Activated CD8-positive, alpha-beta memory T cell treated with anti-CD3 and anti-CD28 coated beads, Interleukin-2, amount 50 U/mL, for 4 hours (primary cell): ENCODE measurements at places on chromosomes 7 and 10.

DNA sequence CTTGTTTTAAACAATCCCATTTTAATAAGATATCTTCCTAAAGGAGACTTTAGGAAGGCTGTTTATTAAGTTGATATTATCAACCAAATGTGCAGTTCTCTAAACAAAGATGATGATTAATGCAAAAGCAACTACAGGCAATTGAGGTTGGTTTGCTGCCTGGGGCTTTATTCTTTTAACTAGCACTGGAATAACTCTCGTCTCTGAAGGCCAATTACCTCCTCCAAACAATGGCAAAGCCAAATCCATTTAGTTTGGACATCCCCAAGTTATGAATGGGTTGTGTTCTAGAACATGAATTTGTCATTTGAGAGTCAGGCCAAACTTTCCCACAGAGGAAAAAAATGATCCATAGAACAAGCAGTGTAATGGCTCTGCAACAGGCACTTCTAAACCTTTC lies 114.1 kb downstream of the SLC16A9 start:
- DNase-seq: no peak

GRCh38 chr10:132860532-132860931 lies 74.6 kb upstream of the NKX6-2 start:
- DNase-seq: peak; percentile 11

DNA sequence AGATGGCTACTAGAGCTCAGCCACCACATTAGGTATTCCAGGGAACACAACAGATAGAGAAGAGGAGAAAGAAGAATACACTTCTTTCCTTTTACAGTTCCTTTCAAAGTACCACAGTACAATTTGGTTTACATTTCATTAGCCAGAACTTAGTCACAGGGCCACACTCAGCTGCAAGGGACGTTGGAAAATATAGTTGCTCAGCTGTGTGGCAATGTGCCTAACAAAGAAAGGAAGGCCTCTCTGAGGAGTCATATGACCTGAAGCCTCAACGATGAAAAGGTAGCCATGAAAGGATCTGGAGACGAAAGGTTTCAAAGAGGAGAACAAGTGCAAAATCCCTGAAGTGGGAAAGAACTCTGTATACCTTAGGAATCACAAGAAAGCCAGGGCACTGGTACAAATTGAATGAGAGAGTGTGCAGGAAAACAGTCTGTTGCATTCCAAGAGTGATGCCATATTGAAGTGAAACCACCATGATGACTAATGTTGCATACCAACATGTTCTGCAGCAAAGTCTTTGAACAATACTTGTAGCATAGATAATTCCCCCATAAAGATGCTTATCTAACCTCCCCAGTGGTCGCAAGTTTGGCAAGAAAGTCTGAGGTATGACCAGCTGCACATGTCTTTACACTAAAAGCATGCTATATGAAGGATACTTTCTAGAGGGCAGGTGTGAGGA lies 278.9 kb downstream of the HPSE2 start:
- no peak for DNase-seq

- DNase-seq: no peak
These were observed 222.2 kb upstream of the FZD1 start for GRCh38 chr7:91041901-91042484.

DNA sequence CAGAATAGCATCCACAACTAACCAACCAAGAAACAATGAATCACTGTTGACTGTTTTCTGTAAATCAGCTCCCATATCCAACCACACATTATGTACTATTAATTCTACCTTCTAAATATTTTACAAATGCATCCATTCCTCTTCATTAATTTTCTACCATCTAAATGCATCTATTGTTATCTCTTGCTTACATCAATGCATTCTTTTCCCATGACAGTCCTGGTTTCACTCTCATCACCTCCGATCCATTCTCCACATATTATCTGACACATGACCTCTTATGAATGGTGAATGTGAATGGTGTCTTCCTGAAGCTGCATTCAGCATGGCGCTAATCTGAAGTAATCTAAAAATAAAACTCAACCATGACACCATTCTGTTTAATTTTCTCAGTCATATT lies 153.8 kb upstream of the CALCR start:
- DNase-seq: no peak

DNA sequence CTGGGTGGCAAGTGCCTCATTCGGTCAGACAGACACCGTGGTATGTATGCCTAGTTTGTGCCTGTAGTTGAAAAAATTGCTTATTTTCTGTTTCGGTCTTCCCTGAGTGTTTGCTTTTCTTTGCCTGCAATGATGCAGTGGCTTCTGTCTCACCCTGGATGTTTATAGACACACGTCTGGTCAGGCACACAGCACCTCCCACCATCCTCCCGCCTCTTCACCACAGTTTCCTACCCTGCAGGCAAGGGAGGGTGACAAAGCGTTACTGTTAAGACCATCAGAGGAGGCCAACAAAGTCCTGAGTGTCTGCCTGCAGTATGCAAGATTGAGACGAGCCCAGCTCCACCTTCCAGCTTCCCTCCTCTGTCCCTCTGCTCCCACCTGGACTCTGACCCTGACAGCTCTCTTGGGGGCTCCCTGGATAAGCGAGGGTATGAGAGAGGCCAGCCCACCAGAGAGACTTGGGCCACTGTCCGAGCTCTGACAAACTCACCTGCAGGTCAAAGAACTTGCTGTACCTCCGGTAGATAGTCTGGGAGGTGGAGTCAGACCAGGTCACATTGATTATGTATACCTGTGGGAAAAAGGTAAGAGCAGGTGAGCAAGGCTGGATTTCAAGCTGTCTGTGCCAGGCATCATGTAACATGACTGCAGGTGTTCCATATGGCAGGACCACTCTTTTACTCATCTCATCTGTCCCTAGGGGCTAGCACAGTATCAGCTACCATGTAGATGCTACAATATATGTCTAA lies 54.4 kb downstream of the SH3PXD2A start:
- peak; percentile 21 for DNase-seq

DNA sequence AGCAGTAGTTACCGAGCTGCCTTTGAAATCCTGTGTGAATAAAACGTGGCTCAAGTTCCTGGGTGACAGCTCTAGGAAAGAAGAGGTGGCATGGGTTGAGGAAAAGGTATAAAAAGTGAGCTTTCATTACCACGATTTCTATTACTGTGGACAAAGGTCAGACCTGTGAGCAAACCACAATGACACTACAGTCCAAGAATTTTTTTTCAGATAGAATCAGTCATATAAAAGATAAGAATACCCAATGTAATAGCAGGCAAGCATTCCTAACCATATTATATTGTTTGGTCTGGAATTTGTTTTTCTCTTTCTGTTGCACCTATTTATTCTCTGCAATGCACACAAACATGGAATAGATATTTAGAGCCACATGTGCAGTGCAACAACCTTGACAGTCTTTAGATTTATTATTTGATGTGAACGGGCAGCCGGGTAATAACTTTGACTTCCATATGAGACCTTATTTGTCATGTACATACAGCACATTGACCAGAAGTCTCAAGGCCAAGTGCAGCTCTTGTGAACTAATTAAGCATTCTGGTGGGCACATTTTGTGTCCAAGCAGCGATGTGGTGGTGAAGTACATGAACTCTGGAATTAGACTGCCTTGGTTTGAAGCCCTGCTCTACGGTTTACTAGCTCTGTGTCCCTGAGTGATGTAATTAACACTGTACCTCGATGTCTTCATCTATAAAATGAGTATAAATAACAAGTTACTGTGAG lies 156.8 kb downstream of the NRCAM start:
- DNase-seq: no peak
